Esophagus muscularis mucosa (tissue), 4 donors: ENCODE measurements at places on chromosomes 11 and 22. TPM values are rescaled to one million over a fixed set of nuclear protein-coding genes. Genes with fewer than 3 reads are reported as not detected.

CD3E gene
- 2.8 TPM for total RNA-seq

NCF4 gene
- total RNA-seq, result 8.4 TPM

ENTHD1 gene
- total RNA-seq, result not detected

SLC22A6 gene
- total RNA-seq, result not detected
